ENCODE measurements at places on chromosomes 2 and 18.

- no peak for DNase-seq
Measured at GRCh38 chr2:230666885-230667712, 45.5 kb upstream of the CAB39 start.

- no peak for DNase-seq
Measured at GRCh38 chr2:67091681-67092080, 305.5 kb upstream of the ETAA1 start.

DNA sequence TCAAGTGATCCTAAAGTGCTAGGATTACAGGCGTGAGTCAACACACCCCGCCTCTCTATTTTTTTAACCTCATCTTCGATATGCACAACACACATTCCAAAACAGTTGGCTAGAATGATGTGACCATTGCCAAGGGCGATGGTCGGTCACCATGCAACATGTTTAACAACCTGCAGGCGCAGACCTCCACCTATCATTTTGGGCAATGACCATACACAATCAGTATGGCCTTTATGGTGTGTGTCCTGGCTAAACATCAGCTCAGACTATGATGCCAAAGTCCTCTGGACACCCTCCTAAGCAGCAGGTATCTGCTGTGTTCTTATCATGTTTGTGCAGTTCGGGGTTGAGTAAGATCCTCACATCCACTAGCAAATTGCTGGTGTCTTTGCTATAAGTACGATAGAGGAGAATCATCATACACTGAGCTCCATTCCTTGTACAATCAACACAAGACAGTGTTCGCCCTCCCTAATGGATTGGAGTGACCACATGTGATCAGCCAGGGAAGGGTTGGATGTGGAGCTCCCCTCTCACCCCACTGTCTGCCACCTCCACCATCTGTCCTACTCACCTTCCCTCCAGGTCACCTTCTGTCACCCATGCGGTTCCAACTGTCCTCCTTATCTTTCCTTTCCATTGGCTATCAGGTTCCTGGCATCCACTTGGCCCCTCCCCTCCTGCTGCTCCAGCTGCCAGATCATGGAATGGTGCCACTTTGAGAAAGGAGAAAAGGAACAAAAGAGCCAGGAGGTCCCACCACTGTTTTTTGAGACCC is 7.9 kb upstream of the RNF152 start:
- no peak for DNase-seq

- DNase-seq: no peak
Measured at GRCh38 chr18:457140-457519, 43.4 kb downstream of the COLEC12 start.

GRCh38 chr2:171289991-171290390 is 129.3 kb upstream of the TLK1 start:
- no peak for DNase-seq

DNA sequence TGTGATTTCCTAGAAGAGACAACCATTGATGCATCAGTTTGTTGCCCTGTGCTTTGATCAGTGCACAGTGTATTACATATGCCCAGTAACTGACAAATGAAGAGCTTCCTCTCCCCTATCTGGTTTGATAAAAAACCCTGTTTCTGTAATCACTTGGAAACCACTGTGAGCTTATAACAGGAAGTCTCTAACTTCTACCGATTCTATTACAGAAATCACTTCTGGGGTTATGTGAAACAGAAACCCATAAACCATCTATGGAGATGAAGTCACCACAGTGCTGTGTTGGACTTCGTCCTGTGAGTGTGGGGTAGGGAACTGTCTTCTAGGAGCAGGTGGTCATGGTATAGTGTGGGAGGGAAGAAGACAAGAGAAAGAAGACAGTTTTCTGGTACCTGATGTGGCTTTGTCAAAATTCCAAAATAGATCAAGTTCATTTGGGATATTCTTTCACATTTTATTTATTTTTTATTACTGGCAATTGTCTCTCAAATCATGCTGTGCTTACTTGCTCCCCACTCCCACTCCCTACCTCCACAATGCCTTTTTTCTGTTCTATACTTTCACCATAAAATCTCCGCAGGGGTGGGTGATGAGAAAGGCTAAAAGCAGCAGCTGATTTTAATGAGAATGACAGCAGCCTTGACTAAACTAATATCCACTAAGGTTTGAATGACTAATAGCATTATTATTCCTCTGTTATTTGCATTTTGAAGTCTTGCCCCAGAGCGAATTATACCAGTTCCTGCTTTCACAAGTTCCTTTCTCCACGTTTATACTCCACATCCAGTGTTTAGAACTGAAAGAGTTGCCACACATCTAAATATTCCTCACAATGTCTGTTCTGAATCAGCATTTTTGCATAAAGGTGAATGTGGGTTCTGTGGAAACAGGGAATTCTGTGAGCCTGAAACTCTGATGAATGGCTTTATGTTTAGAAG is 41.7 kb upstream of the RND3 start:
- DNase-seq: no peak

GRCh38 chr2:98155716-98156115 is 68.7 kb downstream of the VWA3B start:
- no peak for DNase-seq

DNA sequence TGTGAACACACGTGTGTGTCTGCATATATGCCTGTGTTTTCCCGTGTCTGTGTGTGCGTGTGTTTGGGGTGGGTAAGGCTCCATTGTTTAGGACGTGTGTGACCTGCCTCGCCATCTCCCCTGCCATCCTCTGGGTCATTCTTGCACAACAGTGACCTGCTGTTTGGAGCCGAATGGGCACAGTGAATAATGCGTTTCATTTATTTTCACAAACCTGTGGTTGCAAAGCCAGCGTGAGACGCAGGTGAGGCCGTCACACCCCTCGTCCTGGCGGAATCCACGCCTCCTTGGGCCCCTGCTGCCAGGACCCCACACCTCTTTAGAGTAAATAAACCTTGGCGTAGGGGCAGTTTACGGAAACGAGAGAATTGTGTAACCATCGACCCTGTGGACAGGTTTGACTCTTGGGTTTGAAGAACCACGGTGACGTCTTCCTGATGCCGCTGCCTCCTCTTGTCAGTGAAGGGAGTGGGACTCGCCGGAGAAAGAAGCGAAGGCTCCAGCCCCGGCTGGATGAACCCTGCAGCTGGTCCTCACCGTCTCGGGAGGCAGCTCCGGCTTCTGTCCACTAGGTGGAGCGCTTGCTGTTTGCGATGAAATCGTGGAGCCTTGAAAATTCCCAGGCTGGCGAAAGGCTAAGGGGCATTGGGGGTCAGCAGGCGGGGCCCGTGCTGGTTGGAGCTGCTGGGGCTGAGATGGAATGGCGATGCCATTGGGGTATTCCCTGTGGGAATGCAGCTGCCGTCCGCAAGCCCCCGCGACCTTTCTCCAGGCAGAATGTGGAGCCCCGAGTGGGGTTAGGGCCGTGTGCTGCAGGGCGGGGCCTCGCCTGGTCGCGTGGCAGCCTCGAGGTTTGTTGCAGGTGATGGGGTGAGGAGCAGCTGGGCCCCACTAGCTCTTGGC is 81.1 kb downstream of the RTP5 start:
- peak; percentile 26 for DNase-seq

- DNase-seq: no peak
Measured at GRCh38 chr2:108967757-108968156, 21.3 kb downstream of the EDAR start.

DNA sequence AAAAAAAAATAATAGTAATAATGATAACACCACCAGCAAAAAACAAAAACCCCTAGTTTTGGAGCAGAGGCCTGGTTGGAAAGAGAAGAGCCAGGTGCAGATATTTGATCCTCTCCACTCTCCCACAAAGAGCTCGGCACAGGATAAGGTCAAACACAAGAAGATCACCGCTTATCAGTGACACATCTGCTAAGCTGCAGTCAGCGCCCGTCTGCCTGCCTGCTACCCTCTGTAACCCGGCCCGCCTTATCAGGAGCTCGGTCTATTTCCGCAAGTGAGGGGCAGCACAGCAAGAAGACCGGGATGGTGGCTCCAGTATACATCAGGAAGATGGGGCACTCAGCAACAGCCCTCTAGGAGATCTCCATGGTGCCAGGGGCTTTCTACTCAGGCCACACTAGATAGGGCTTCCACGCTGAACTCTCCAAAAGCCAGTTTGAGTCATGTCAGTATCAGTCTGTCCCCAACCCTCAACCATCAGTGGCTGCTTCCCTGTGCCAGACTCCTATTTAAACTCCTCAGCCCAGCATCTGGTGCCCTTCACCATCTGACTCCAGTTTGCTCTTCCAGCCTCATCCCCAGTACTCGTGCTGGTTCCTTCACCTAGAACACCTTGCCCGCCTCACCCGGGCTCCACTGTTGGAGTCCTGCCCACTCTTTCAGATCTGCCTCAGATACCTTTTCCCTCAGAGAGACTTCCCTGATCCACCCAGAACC is 67.3 kb upstream of the PPP1CB start:
- no peak for DNase-seq

DNA sequence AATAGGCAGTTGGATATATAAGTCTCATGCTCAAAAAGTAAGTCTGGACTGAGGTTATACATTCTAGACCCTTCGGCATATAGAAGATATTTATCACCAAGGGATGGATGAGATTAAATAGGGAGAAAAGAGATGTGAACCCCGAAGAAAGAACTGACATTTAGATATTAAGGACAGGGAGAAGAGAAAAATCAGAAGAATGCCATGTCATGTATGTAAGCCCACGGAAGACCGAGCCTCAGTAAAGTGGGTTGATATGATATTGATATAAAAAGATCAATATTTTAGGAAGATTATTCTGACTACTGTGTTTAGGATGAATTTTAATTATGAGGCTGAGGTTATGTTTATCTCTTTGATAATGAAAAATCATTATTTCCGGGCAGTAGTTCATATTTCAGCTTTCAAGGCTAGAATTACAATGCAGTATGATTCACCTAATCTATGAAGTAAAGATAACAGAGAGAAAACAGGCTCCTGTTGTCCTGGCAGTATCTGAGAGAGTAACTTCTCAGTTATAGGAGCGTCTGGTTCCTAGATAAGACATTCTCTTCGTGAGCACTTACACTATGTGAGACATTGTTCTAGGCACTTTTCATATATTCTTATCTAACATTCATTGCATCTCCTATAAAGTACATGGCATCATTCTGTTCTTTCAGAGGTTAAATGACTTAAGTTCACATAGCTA is 83.0 kb downstream of the UBR3 start:
- DNase-seq: no peak

GRCh38 chr2:129024796-129025195 is 706.1 kb upstream of the HS6ST1 start:
- DNase-seq: no peak

- peak; percentile 47 for DNase-seq
Measured at GRCh38 chr2:121532347-121532766, 1.7 kb downstream of the RNU4ATAC start.

DNA sequence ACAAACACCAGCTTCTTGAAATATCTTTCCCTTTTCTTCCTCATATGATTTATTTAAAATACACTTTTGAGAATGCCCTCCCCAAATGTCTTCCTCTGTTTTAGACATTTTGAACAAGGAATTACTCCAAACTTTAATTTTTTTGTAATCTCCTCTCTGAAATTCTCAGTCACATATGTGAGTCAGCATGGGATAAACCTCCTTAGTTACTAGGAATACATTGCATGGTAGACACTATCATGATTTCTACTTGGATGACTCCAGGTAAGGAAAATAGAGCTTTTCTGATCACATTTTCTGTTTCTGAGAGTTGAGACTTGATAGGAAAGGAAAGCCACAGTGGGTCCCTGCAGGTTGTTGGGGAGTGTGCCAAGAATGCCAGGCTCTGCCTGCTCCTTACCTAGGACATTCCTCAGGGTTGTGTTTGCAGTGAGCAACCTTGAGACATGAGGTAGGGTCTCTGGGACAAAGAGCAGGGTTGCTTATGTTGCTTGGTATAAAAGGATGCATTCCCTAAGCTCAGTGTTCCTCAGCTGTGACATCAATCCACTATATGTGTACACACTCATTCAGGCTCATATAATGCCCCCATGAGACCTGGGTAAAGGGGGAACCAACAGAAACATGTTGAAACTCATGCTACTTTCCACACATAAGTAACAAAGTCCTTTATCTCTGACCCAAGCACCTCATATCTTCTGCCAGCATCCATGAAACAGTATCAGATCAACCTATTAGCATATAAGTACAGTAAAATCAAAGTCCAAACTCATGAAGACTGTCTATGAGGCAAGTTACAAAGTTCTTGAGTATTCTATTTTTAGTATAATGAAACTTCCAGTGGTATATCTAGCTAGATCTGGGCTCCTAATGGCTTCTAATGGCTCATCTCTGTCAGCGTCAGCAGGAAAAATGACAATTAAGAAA is 112.8 kb upstream of the SCN1A start:
- DNase-seq: no peak

GRCh38 chr18:7545734-7546133 is 21.4 kb upstream of the PTPRM start:
- no peak for DNase-seq

- DNase-seq: no peak
Measured at GRCh38 chr2:180618570-180618969, 361.8 kb upstream of the UBE2E3 start.

GRCh38 chr18:46152436-46152807 is 48.2 kb downstream of the HAUS1 start:
- no peak for DNase-seq

DNA sequence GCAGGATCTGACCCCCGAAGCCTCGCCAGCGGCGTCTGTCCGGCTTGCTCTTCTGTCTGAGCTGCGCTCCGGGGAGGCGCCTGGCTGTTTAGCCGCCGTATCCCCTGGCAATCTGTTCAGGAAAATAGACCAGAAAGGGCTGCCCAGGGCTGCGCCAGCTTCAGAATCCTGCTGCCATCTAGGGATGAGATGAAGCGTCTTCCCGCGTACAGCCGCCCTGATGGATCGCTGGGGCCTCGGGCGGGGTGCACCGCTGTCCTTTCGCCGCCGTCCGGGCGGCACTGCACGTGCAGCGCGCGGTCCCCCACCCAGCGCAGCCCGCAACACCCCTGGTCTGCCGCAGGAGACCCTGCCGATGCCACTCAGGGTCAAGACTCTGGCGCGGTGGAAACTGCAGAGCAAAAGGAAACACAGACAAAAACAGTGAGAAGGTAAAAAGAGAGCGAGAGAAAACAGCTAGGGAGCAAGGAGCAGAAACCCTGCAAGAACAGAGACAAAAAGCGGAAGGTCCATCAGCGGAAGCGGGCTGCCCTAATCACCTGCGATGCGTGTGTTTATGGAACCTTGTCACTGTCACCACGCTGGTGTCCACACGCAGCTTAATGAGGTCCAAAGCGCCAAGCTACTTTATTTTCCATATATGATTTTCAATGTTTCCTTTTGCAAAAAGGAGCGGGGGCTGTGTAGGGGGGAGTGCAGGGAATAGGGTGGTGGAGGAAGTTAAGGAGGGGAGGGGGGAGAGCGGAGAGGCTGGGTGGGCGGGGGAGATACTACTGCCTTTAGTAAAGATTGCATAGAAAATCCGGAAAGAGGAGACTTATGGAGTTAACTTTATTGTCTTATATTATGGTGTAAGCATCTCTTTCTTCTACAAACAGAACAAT is 2113.3 kb upstream of the PIK3C3 start:
- peak; percentile 57 for DNase-seq

GRCh38 chr2:86274918-86275275 is 62.5 kb downstream of the REEP1 start:
- no peak for DNase-seq

- no peak for DNase-seq
Measured at GRCh38 chr2:127039387-127040031, 67.4 kb downstream of the BIN1 start.

GRCh38 chr2:1830936-1831619 is 86.8 kb upstream of the PXDN start:
- DNase-seq: no peak

Measured in dermis microvascular lymphatic vessel endothelial cell (primary cell).